ENCODE measurements at places on chromosomes 1 and 21. TPM values are rescaled to one million over a fixed set of nuclear protein-coding genes. Genes with fewer than 3 reads are reported as not detected.

CDCA8 gene
- 0.19 TPM for total RNA-seq

DNA sequence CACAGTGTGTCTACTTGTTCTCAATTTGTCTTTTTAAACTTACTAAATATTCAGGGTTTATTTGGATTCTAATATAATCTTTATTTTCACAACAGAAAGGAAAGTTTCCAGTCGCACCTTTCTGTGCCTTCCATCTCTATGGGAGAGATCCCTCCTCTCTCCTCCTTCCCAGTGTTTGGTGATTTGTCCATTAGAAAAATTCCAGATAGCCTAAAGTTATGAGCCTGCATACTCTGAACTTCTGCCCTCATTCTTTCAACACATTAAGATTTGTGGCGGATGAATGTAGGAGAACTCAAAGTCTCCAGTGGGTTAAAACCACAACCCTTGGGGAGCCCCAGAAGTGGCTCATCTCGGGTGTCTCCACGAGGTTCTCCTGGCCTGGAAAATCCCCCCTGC lies 3.6 kb downstream of the NHLH2 start:
- DNase-seq, result no peak

DNA sequence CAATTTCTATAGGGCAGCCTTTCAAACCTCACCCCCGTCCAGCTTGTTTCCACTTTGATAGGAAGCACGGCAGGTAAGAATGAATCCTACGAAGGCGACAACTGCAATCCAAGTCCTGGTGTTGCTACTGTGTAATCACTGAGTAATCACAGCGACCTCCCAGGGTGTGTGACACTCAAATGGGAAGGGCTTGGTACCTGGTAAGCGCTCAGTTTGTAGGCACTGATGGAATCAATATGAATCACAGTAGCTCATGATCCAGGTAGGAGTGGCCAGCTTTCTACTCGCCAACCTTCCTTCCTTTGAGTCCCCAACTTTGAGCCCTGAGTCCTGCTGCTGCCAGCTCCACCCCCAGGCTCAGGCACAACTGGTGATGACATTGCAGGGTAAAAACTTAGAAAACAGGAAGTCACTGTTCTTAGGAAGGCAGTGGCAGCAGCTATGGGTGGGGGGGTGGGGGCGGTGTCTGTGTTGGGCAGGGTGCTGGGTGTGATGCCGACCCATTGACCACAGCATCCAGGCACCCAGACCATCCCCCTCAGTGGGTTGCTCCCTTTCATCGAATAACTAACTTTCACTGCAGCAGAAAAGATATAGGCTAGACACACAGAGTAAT lies 70.7 kb downstream of the CD247 start:
- DNase-seq, result no peak

GRCh38 chr1:38028671-38029070 lies 16.1 kb downstream of the UTP11 start:
- no peak for DNase-seq

Measured in pancreas (tissue), 10 donors.